ENCODE measurements at places on chromosomes 2 and 18. TPM values are rescaled to one million over a fixed set of nuclear protein-coding genes. Genes with fewer than 3 reads are reported as not detected.

Gene FMNL2
- 20.5 TPM for total RNA-seq

Gene TXNDC2
- not detected for total RNA-seq

Gene GALNT14
- total RNA-seq: 2.3 TPM

Gene CPO
- not detected for total RNA-seq

Gene UPP2
- not detected for total RNA-seq

Gene CBLN2
- not detected for total RNA-seq

Gene NYAP2
- total RNA-seq: not detected

Gene MYOM1
- 3.0 TPM for total RNA-seq

Gene ANKRD53
- total RNA-seq: 1.5 TPM

Gene PRKAG3
- not detected for total RNA-seq

Gene CHAC2
- total RNA-seq: 2.1 TPM

Gene ZBTB7C
- not detected for total RNA-seq

Gene FSIP2
- not detected for total RNA-seq

Gene TRIB2
- 8.9 TPM for total RNA-seq

Gene ACVR1C
- 0.37 TPM for total RNA-seq

Measured in smooth muscle cell of the umbilical artery (primary cell).